ENCODE measurements at places on chromosomes 1 and 21.

DNA sequence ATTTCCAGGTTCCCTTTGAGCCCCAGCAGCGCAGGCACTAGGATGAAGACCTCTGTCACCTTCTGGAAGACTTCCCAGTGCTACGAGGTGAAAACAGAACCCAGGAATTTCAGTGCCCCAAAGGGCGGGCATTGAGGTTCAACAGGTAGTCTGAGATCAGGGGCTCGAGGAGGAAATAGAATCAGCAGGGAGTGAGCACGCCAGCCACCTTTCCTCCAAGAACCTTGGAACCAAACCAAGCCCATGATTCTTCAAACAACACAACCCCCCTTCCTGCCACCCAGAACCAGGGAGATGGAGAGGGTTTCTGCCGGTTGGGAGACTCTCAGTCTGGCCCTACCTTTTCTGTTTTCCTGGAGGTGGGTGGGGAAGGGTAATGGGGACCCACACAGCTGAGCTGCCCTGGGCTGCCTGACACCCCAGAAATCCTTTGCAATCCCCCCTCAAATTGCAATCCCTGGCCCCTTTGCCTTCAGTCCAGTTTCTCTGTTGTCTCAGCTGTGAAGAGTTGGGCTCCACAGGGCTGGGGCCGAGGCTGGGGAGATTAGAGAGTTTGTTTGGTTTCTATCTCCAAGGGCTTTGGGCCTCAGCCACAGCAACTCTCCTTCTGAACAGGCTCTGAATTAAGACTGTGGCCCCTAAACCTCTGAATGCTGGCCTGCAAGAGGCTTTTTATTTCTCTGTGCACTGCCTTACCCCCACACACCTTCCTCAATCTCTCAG lies 11.9 kb downstream of the SLC41A1 start:
- peak; percentile 63 for DNase-seq

- DNase-seq, result no peak
Measured at GRCh38 chr1:92277105-92277723, 21.6 kb downstream of the GLMN start.

DNA sequence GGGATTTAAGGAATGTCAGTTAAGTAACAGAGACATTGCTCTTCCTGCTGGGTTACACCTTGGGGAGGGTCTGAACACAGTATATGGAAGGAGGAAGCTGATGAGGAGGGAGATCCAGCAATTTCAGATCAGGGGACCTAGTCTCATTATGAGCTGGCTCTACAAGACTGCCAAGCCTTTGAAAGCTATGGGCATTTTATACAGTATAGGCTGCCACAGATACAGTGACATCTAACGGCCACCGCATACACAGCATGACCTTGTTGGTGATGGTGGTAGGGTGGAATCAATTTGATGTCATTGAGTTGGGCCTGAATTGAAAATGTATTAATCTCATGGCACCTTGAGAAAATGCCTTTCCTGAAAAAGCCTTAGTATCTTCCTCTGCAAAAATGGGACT lies 22.6 kb upstream of the ZP4 start:
- no peak for DNase-seq

- DNase-seq, result no peak
Measured at GRCh38 chr1:90724926-90725656, 8.0 kb upstream of the BARHL2 start.

- no peak for DNase-seq
Measured at GRCh38 chr1:25661043-25661815, 44.6 kb downstream of the MAN1C1 start.

DNA sequence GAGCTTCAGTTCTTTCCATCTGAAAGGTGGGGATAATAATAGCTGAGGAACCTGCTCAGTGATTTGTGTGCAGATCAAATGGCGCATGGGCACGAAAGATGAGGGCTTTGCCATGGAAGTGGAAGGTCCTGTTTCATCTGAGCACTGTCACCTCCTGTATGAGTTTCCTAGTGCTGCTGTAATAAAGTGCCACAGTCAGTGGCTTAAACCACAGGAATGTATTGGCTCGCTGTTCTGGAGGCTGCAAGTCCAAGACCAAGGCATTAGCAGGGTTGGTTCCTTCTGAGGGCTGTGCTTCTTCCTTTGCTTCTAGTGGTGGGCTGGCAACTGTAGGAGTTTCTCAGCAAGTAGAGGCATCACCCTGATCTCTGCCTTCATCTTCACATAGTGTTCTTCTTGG lies 51.1 kb upstream of the RBM15 start:
- DNase-seq, result no peak

GRCh38 chr1:244341455-244342450 lies 110.0 kb downstream of the ADSS2 start:
- no peak for DNase-seq

- DNase-seq, result no peak
Measured at GRCh38 chr1:18142471-18142870, 34.9 kb downstream of the IGSF21 start.

- no peak for DNase-seq
Measured at GRCh38 chr1:180935326-180936109, 22.8 kb downstream of the KIAA1614 start.

- no peak for DNase-seq
Measured at GRCh38 chr1:236284291-236284721, 2.5 kb upstream of the ERO1B start.

GRCh38 chr1:3460672-3461131 lies 6.2 kb downstream of the ARHGEF16 start:
- no peak for DNase-seq

DNA sequence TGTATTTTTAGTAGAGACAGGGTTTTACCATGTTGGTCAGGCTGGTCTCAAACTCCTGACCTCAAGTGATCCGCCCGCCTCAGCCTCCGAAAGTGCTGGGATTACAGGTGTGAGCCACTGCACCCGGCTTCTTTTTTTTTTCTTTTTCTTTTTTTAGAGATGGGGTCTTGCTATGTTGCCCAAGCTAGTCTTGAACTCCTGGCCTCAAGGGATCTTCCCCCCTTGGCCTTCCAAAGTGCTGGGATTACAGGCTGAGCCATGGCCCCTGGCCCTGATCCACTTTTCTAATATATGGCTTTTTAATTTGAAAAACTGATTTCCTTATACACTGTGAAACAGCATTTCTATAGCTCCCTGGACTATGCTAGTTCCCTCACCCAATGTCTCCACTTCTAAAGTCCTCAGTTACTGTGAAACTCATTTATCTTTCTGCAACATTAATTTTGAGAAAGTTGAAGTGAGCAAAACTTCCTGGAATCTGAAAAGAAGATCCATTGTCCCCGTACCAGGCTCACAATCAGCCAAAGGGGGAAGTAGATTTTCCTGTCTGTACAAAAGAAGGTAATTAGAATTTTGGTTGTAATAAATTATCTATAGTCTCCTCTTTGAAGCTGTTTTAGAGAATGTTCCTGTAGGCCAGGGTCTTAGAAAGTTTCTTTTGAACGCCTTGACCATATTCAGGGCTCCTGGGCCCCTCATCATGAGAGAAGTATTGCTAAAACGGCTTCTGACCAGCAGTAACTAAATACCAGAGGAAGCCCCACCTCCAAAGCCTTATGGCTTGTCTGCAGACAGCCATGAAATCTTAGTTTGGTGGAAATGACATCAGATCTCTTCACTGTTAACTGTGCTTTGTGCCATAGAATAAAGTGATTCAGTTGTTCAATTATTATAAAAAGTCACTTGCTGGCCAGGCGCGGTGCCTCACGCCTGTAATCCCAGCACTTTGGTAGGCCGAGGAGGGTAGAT lies 34.9 kb downstream of the DEGS1 start:
- no peak for DNase-seq

GRCh38 chr21:46616050-46616449 lies 11.2 kb upstream of the S100B start:
- no peak for DNase-seq

DNA sequence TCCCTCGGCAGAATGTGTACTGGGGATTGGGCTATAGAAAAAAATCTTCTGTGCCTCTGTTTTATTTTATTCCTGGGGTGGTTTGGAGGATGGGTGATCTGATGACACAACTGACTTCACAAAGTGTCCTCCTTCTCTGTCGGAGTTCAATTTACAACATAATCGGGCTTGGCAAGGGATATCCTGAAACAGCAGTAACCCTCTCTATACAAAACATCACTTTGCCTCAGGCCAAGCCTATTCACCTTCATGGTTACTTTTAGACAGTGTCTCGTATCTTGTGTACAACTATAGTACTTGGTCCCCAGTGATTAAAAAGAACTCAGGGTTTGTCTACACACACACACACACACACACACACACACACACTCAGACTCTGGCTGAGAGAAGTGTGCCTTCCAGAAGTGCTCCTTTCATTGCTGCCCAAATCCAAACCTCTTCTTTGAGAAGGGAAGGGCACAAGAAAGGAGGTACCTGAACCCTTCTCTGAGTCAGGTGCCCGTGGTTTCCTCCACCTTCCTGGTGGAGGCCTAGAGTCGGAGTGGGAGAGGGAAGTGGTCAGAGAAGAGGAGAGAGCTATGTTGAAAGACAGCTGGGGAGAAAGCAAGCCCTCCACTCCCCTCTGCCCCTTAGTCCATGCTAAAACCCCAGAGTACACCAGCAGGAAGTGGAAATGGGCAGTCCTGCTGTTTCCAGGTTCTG lies 62.4 kb upstream of the POU2F1 start:
- DNase-seq, result no peak

Data from NCI-H2029 (cell line).